ENCODE measurements at places on chromosomes 6 and 20.
A peak's percentile ranks its signal among the peaks of the same experiment; 100 is the strongest.

DNA sequence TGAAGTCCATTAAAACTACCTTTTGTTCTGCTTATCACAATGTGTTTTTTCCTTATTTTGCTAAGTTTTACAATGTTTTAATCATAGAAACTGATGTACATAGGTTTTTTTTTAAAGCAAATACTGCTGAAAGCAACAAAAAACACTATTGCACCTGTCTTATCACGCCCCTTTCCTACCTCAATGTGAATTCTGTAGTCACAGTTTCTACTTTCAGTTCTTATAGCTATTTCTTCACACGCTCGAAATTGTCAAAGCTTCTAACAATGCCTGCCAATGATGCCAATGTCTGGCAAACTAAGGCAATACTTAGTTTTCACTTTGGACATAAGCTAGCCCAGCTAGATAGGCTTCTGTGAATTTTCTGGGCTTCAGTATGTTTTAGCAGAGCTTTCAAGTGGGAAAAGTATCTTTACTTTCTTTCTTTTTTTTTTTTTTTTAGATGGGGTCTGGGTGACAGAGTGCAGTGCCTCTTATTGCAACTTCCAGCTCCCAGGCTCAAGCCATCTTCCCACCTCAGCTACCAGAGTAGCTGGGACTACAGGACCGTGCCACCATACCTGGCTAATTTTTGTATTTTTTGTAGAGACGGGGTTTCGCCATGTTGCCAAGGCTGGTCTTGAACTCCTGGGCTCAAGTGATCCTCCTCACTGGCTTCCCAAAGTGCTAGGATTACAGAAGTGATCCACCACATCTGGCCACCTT, 85.5 kb upstream of the HTR1B start:
- DNase-seq: no peak
- H3K27me3 ChIP-seq: no peaks in the 10 kb centered on the region
- no peaks in the 10 kb centered on the region for H3K4me1 ChIP-seq
- no peak overlapping the region for H3K4me3 ChIP-seq

- DNase-seq: peak; percentile 48
- peaks cover 3% of the 10 kb centered on the region for H3K36me3 ChIP-seq
- H3K4me3 ChIP-seq: peak overlapping the region; percentile 58
- H3K27me3 ChIP-seq: no peaks in the 10 kb centered on the region
- peaks cover 41% of the 10 kb centered on the region for H3K4me1 ChIP-seq
Observed at GRCh38 chr20:57435498-57436222, 44.5 kb downstream of the RBM38 start.

- peak overlapping the region; percentile 90 for H3K4me3 ChIP-seq
- peaks cover 14% of the 10 kb centered on the region for H3K4me1 ChIP-seq
- peaks cover 2% of the 10 kb centered on the region for H3K36me3 ChIP-seq
- peak; percentile 78 for DNase-seq
Observed at GRCh38 chr6:26251354-26252076, 113.5 kb upstream of the BTN3A2 start.

GRCh38 chr20:38957235-38957876, 4.8 kb upstream of the DHX35 start:
- H3K27me3 ChIP-seq: no peaks in the 10 kb centered on the region
- H3K4me3 ChIP-seq: no peak overlapping the region
- peaks cover 8% of the 10 kb centered on the region for H3K36me3 ChIP-seq
- DNase-seq: no peak
- peaks cover 9% of the 10 kb centered on the region for H3K4me1 ChIP-seq

DNA sequence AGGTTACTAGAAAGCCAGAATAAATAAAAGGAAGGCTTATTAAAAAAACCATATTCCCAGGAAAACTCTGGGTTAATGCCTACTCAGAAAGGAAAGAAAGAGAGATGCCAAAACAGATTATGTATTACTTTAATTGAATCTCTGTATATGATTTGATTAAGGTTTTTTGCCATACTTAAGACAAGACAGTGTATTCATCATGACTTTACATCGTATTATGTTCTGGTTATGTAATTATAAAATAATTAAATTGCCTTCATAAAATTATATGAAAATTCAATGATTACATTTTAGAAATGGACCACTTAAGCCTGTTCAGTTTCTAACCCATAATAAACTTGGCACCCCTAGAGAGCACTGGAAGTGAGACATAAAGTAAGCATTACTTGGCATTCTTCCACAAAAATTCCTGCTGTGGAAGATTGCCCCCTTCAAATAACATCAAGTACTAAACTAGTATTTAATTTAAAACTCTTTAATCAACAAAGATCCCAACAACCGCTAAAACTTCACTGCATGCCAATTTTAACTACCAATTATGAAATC, 20.8 kb upstream of the IBTK start:
- peaks cover 9% of the 10 kb centered on the region for H3K27me3 ChIP-seq
- H3K4me3 ChIP-seq: no peak overlapping the region
- no peak for DNase-seq
- H3K27ac ChIP-seq: no peak overlapping the region
- H3K36me3 ChIP-seq: no peaks in the 10 kb centered on the region

DNA sequence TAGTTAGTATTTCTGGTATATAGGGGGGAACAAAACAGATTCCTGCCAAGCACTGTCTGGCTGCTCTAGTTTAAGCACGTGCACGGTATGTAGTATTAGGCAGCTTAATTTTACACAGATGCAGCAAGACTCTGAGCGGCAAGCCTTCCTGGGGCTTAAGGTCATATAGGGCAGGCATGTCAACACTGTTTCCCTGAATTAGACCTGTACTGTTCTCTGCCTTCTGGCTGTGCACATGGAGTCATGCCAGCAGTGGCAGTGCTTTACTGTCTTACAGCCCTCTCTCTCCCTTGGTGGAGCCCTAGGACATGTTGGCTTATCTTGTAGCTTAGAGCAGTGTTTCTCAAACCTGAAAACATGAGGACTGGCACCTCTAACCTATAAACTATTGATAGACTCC, 56.6 kb downstream of the PHF20 start:
- peaks cover 19% of the 10 kb centered on the region for H3K4me1 ChIP-seq
- H3K27ac ChIP-seq: no peak overlapping the region
- H3K27me3 ChIP-seq: no peaks in the 10 kb centered on the region
- DNase-seq: no peak
- no peak overlapping the region for H3K4me3 ChIP-seq
- H3K36me3 ChIP-seq: peaks cover 43% of the 10 kb centered on the region

DNA sequence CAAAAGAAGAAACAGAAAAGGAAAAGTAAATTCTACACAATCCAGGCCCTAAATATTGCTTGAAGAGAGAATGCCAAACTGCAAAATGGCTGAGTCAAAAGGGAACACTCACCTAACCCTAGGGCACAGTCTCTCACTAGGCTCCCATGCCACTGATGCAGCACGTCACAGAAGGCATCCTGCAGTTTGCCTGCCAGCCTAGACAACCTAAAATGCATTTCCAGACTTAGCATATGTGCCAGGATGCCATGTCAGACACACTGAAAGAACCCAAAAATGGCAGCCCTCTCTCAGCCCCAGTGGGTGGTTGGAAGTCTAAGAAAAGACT, 10.6 kb upstream of the SIRPD start:
- no peaks in the 10 kb centered on the region for H3K27me3 ChIP-seq
- no peak for DNase-seq
- H3K4me1 ChIP-seq: no peaks in the 10 kb centered on the region
- no peak overlapping the region for H3K27ac ChIP-seq
- no peak overlapping the region for H3K4me3 ChIP-seq

GRCh38 chr6:122154912-122155575, 244.4 kb upstream of the HSF2 start:
- H3K27me3 ChIP-seq: peaks cover 2% of the 10 kb centered on the region
- H3K27ac ChIP-seq: no peak overlapping the region
- no peaks in the 10 kb centered on the region for H3K36me3 ChIP-seq
- H3K4me3 ChIP-seq: no peak overlapping the region

Measured in activated naive CD8-positive, alpha-beta T cell treated with anti-CD3 and anti-CD28 coated beads, Interleukin-2, amount 10 ng/mL, durations not matched to agents 7 days and 5 days (primary cell).